ENCODE measurements at places on chromosomes 16 and 17.

- no peaks in the 10 kb centered on the region for H3K36me3 ChIP-seq
- no peaks in the 10 kb centered on the region for H3K4me1 ChIP-seq
- H3K27me3 ChIP-seq: no peaks in the 10 kb centered on the region
- H3K4me3 ChIP-seq: no peak overlapping the region
- no peak for DNase-seq
- H3K27ac ChIP-seq: no peak overlapping the region
Observed at GRCh38 chr16:59116744-59117143, 382.6 kb upstream of the GOT2 start.

- H3K27ac ChIP-seq: no peak overlapping the region
- no peak for DNase-seq
- no peak overlapping the region for H3K4me3 ChIP-seq
- H3K36me3 ChIP-seq: no peaks in the 10 kb centered on the region
- H3K27me3 ChIP-seq: no peaks in the 10 kb centered on the region
- no peaks in the 10 kb centered on the region for H3K4me1 ChIP-seq
Observed at GRCh38 chr17:80081596-80081995, 19.8 kb upstream of the GAA start.

DNA sequence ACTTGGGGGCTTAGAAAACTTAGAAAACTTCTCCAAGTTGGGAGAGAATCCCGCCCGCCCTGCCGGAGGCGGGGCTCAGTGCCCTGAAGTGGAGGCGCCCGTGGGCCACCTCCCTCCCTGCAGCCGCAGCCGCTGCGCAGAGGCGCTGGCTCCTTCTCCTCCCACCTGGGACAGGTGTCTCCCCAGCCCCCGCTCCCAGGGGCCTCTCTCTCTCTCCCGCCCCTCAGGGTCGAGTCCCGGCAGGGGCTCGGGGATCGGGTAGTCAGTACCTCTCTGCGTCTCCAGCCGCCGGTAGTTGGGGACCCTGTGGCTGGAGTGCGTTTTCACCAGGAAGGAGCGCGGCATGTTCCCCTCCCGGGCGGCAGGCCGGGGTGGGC is 257 bp downstream of the SNAI3 start:
- H3K36me3 ChIP-seq: no peaks in the 10 kb centered on the region
- H3K4me3 ChIP-seq: peak overlapping the region; percentile 29
- H3K27me3 ChIP-seq: no peaks in the 10 kb centered on the region
- no peak overlapping the region for H3K27ac ChIP-seq

DNA sequence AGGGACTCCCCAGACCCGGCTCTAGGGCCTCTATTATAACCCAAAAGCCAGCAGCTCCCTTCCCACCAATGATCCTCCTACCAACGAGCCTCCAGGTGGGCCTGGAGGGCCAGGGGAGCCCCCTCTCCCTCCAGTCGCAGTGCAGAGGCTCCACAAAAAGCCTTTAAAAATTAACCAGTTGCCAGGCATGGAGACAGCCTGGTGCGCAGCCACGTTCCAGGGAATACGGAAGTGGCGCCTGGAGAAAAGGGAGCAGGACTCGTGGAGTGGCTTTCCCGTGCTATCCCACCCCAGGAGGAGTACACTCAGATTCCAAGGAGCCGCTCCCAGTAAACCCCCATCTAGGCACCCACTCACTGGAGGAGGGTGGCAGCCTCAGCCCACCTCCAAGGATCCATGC is 112.3 kb downstream of the ZNF423 start:
- H3K36me3 ChIP-seq: no peaks in the 10 kb centered on the region
- no peak for DNase-seq
- no peaks in the 10 kb centered on the region for H3K4me1 ChIP-seq
- H3K4me3 ChIP-seq: no peak overlapping the region

- no peaks in the 10 kb centered on the region for H3K27me3 ChIP-seq
- DNase-seq: peak; percentile 34
Observed at GRCh38 chr17:77363821-77364361, 223.1 kb downstream of the SEC14L1 start.

DNA sequence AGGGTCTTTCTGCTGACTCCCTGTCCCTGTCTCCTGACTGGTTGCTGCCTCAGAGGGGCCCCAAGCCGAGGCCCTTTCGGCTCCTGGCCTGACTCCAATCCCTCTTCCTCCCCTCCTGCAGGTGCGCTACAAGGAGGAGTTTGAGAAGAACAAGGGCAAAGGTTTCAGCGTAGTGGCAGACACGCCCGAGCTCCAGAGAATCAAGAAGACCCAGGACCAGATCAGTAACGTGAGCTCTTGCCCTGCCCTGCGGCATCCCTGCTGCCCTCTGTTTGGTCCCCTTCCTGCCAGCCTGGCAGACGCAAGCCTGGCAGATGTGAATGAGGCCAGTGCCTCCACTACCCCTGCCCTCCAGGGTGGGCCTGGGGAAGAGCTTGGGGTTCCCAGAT is 27.1 kb upstream of the LASP1NB start:
- H3K36me3 ChIP-seq: no peaks in the 10 kb centered on the region
- no peak overlapping the region for H3K4me3 ChIP-seq
- H3K4me1 ChIP-seq: peaks cover 65% of the 10 kb centered on the region
- no peaks in the 10 kb centered on the region for H3K27me3 ChIP-seq
- DNase-seq: no peak

GRCh38 chr16:14354561-14355351 is 275.3 kb downstream of the PARN start:
- H3K27me3 ChIP-seq: no peaks in the 10 kb centered on the region
- H3K4me1 ChIP-seq: no peaks in the 10 kb centered on the region

DNA sequence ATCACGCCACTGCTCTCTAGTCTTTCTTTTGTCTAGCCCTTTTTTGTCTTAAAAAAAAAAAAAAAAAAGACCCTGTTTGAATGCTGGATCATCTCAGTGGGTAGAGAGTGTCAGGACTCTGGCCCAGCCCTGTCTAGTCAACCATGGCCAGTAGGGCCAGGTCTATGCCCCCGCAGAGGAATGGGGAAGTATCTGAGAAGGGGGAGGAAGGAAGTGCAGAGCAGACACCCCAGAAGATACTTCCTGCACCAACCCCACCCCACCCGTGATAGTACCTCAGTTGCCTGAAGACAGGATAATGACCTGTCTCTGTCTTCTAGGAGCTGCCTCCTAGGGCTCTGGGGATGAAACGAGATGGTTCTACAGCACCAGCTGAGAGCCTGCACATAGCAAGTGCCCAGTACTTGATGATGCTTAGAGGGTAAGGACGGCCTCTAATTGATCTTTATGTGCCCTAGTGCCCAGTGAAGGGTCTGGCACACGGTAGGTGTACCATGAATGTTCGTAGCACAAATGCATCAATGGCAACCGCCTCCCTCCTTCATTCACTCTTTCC is 55.4 kb downstream of the ABAT start:
- no peaks in the 10 kb centered on the region for H3K27me3 ChIP-seq
- no peaks in the 10 kb centered on the region for H3K4me1 ChIP-seq
- DNase-seq: no peak
- H3K27ac ChIP-seq: no peak overlapping the region
- no peaks in the 10 kb centered on the region for H3K36me3 ChIP-seq
- H3K4me3 ChIP-seq: no peak overlapping the region

DNA sequence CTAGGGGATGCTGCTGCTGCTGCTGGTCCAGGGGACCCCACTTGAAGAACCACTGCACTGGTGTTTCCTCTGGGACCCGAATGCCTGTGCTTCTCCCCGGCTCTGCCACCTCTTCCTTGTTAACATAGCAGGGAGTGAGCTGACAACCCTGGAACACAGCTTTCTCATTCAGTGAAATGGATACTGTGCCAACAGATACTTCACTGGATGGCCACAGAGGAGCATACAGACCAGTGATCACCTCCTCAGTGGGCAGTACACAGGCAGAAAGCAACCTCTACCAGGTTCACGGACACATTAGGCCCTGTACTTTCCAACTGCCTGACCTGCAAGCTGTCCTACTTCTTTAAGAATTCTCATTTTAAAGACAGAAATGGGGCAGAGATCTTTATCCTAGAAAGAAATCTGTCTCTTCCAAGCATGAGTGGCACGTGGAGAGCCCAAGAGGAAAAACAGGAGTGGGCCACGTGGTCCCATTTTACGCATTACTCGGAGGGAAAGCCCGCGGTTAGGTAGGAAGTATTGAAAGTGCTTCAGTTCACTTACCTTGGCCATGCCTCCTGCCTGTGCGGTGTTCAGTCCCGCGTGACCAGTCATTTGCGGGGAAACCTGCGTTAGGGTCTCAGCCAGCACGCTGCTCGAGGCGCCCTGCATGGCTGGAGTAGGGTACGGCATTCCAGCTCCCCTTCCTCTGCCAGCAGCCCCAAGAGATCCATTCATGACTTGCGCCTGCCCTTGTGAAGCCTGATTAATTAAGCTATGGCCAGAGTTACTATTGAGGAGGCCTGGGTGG is 30.6 kb downstream of the CREBBP start:
- H3K27ac ChIP-seq: no peak overlapping the region
- no peaks in the 10 kb centered on the region for H3K4me1 ChIP-seq
- no peaks in the 10 kb centered on the region for H3K27me3 ChIP-seq
- H3K36me3 ChIP-seq: peaks cover 5% of the 10 kb centered on the region
- DNase-seq: no peak

DNA sequence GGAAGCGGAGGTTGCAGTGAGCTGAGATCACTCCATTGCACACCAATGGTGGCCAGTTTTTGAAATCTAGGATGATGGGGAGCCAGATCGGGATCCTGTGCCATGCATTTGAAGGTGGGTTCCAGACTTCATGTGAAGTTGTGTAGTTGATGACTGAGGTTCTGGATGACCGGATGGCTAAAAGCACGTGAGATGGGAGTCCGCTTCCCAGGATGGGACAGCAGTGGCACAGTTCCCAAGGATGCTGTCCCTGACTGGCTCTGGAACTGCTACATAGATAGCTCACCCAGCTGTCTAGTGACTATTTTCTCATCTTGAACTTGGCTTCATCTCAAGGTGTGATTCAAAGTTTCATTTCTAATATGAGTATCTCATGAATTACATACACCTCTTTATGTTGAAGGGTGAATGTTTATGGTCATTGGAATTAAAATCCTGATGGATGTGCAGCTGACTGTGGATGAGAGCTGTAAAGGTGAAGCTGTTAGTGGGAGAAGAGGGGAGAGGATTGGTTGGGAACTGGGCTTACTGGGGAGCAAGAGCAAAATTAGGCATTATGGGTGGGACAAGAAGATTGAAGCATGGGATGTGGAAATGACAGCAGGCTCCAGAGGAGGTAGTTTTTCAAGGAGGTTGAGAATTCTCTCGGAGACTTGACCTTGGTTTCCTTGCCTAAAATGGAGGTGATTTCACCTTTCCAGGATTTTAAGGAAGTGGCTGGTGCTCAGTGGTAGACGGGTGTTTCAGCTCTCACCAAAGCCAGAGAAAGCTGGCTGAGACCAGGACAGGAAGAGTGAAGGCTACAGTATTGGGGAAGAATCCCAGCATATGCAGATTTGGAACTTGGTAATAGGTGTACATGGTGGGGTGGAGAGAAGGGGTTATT is 8.2 kb downstream of the TUFM start:
- peaks cover 17% of the 10 kb centered on the region for H3K36me3 ChIP-seq
- no peaks in the 10 kb centered on the region for H3K4me1 ChIP-seq
- no peak for DNase-seq
- H3K27ac ChIP-seq: no peak overlapping the region
- H3K27me3 ChIP-seq: no peaks in the 10 kb centered on the region

DNA sequence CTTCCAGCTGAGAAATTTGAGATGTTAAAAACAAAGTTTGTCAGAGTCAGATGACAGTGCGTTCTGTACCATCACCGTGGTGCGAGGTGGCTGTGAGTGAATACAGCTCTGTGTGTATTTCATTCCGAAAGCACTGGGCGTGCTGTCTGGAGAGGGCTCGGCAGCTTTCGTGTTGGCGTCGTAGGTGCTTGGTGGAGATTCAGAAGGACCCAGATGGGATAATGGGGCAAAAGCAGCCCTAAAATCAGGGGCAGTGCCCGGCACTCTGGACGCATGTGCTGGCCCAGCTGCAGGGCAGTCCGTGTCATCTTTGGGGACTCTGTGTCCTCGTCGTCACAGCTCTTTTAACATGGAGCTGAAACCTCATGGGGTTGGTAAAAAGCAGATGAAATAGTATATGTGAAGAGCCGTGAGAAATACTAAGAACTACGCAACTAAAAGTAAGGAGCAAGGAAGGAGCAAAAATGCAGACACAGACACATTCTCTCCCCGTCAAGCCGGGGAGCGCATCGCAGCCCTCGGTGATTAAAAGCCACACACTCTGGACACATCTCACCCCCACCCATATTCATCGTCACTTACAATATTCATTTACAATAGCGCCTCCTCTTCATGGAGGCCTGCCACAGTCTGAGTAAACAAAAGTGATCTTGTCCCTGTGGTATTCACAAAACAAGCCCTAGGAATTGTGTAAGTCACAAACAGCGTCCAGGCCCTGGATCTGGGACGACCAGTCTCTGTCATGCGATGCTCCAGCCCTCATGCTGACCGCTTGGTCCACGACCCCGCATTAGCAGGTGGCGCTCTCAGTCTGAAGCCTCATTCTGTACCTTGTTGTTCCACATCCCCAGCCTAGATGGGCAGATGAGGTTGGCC is 206.7 kb downstream of the RPTOR start:
- H3K4me1 ChIP-seq: peaks cover 7% of the 10 kb centered on the region
- no peaks in the 10 kb centered on the region for H3K36me3 ChIP-seq
- H3K4me3 ChIP-seq: no peak overlapping the region
- H3K27me3 ChIP-seq: no peaks in the 10 kb centered on the region
- no peak overlapping the region for H3K27ac ChIP-seq

GRCh38 chr16:361872-362701 is 8.3 kb downstream of the MRPL28 start:
- no peaks in the 10 kb centered on the region for H3K4me1 ChIP-seq
- no peak overlapping the region for H3K4me3 ChIP-seq
- peaks cover 3% of the 10 kb centered on the region for H3K36me3 ChIP-seq
- H3K27me3 ChIP-seq: no peaks in the 10 kb centered on the region

- H3K4me1 ChIP-seq: no peaks in the 10 kb centered on the region
- no peak for DNase-seq
- no peak overlapping the region for H3K27ac ChIP-seq
- no peaks in the 10 kb centered on the region for H3K27me3 ChIP-seq
- peaks cover 6% of the 10 kb centered on the region for H3K36me3 ChIP-seq
Observed at GRCh38 chr16:71453036-71453435, 9.0 kb downstream of the ZNF23 start.

- H3K4me1 ChIP-seq: peaks cover 11% of the 10 kb centered on the region
- H3K27ac ChIP-seq: peak overlapping the region; percentile 75
- H3K36me3 ChIP-seq: no peaks in the 10 kb centered on the region
- no peak for DNase-seq
- no peaks in the 10 kb centered on the region for H3K27me3 ChIP-seq
Observed at GRCh38 chr17:81635973-81636504, 873 bp downstream of the NPLOC4 start.

GRCh38 chr17:31089471-31089870 is 5.3 kb upstream of the NF1 start:
- no peaks in the 10 kb centered on the region for H3K27me3 ChIP-seq
- H3K36me3 ChIP-seq: no peaks in the 10 kb centered on the region
- no peak overlapping the region for H3K27ac ChIP-seq
- H3K4me1 ChIP-seq: no peaks in the 10 kb centered on the region
- no peak overlapping the region for H3K4me3 ChIP-seq
- DNase-seq: no peak
